ENCODE measurements at places on chromosomes 1 and 21.

DNA sequence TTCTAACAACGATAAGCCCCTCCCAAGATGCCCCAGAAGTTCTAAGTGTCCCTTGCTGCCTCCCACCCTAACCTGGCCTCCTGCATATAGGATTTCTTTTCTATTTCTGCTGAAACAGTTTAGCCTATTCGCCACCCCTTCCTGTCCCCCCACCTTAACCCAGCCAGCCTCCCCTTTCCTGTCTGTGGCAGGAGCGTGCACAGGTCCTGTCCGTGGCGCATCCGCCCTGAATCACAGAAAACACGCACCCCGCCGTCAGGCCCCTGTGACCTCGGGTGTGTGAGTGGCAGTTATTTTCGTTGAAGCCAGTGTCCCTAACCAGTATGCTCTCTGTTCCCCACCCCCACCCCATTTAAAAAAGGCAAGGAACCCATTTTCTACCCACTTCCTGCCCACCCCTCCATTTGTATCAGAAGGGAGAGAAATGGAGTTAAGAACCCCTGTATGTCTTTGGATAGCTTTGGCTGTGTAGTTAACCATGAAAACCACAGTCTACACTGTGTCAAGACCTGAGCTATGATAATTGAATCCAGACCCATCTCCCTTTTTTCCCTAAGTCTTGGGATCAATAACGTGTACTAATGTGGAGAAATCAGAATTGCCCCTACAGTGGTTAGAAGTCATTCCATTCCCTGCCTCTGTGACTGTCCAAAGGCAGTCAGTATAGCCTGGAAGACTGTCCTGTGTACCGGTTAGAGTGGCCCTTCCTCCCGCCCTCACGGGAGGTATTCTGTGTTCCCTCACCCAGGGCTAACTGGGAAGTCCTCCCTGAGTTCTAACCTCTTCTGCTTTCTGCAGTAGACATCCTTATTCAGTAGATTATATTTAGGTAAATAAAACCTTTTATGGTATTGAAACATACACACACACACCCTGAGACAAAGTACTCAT lies 1.8 kb downstream of the PLEKHO1 start:
- no peak for DNase-seq

DNA sequence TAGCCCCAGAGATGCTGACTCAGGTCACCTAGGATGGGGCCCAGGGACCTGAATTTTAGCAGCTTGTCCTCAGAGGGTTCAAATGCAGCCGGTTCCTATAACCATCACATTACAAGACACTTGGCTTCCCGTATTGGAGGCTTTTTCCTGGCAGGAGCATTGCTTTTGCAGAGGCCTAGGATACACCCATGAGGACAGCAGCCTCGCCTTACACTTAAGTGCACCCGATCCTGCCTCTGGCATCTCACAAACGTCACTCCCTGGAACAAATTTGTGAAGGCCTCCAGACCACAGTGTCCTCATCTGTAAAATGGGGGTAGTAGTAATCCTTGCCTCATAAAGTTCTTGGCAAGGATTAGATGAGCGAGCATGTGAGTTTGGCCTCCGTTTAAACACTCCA lies 130.0 kb downstream of the KAZN start:
- DNase-seq = no peak

DNA sequence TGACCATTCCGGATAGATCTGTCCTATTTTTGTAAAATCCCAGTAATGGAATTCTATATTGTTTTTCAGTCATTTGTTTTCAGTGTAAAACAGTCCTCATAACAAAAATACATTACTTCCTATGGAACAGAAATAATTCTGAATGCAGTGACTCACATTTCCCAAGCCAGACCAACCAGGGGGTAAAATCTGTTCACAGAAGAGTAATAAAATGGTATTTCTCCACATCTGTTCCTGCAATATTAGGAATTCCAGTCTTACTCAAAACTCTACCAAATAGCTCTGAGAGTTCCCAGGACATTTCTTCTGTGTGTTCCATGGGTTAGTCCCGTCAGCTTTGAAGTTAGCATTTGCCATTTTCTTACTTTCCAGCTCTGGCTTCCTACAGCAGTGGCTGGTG lies 2.6 kb upstream of the DDR2 start:
- no peak for DNase-seq

GRCh38 chr1:81073580-81073979 lies 727.2 kb upstream of the ADGRL2 start:
- DNase-seq = no peak

DNA sequence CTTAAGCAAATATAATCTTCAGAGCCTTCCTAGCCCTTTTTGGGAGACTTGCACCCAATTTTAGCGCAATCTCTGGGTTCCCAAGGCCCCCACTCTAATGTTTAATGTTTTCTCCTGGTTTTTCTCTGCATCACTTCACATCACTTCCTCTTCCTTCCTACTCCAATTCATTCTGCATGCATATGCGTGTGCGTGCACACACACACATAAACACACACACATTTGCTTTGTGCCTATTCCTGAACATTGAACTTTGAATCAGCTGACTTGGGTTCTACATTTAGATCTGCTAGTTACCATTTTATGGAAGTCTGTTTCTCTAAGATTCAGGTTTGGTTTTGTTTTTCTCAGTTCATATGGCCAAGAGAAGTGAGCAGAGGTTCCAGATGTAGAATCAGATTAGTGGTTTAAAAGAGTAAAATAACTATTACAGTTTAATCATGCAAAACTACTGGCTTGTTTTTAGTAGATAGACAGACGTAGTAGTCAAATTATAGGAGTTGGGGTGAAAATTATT lies 7.4 kb upstream of the EDEM3 start:
- no peak for DNase-seq

GRCh38 chr1:44642255-44642654 lies 32.0 kb downstream of the TMEM53 start:
- no peak for DNase-seq

DNA sequence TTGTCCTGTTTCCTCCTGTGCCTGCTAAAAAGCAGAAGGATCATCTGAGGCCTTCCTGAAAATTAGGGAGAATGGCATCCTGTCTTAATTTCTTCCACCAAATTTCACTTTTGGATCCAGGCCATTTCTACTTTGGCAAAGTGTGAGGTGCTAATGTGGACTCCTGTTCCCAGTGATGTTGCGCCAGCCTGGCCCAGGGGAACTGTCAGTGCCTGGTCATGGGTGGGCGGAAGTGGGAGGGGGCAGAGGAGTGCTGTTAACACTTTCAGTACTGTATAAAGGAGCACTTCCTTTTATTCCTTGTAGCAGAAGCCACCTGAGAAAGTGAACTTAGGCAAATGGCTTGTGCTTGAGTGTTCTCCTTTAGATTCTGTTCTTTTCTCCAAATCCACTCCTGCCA lies 19.9 kb downstream of the ELAPOR1 start:
- DNase-seq = no peak

DNA sequence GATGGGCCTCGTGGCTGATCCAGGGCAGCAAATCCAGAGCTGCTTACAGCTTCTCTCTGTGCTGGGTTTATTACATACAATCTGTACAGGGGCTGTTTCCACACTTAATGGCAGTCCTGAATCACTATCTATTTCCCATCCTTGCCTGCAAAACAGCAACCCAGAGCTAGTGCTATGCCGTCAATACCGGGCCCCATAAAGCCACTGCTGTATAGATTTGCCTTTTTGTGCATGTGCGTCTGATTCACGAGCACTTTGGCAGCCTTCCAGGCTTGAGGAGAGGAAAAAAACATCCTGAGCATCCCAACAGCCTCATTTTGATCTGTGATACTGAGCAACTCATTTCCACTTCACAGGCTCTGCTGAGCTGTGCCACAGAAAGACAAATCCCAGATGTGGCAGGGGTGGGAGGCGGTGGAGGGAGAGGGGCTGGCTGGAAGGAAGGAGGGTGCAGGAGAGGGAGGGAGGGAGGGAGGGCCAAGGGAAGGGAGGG lies 65.2 kb upstream of the TARBP1 start:
- DNase-seq = no peak

DNA sequence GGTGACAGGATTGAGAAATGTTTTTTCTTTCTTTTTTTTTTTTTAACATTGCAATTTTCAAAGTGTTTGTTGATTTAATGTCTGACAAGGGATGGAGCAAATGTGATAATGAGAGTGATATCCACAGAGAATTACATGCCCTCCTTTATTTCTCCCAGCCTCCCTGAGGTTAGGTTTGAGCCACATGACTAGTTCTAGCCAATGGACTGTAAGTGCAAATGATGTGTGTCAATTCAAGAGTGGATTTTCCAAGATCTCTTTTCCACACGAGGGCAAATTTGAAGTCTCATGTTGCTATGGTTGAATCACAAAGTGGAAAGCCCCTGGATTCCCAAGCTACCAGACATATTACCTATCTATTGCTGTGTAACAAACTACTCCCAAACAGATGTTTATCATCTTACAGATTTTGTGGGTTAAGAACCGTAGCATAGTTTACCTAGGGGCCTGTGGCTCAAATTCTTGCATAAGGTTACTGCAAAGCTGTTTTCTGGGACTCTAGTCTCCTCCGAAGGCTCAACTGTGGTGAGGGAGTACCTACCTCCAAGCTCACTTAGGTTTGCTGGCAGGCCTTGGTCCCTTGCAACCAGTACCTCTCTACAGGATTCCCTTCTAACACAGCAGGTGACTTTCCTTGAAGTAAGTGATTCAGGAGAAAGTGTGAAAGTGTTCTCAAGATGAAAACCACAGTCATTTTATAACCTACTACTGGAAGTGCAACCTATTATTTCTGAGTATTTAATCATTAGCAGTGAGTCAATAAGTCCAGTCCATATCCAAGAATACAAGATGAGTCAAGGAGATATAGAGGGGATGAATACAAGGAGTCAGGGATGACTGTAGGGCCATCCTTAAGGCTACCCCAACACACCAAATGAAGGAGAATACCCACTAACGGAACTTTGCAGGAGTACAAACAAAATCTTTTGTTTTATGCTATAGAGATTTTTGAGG lies 533.6 kb downstream of the PTPRC start:
- DNase-seq = no peak

GRCh38 chr1:90325168-90325567 lies 330.3 kb downstream of the ZNF326 start:
- no peak for DNase-seq

DNA sequence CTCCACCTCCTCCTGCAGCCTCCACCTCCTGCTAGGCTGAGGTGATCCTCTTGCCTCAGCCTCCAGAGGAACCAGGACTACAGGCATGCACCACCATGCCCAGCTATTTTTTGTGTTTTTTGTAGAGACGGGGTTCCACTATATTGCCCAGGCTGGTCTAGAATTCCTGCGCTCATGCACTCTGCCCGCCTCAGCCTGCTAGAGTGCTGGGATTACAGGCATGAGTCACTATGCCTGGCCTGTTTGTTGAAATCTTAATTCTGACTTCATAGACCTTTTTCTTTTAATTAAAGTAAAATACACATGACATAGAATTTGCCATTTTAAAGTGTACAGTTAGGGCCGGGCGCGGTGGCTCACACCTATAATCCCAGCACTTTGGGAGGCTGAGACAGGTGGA lies 42.7 kb downstream of the FAAP20 start:
- DNase-seq = no peak

All from D341Med (cell line).